ENCODE measurements at places on chromosomes 1 and 21.

DNA sequence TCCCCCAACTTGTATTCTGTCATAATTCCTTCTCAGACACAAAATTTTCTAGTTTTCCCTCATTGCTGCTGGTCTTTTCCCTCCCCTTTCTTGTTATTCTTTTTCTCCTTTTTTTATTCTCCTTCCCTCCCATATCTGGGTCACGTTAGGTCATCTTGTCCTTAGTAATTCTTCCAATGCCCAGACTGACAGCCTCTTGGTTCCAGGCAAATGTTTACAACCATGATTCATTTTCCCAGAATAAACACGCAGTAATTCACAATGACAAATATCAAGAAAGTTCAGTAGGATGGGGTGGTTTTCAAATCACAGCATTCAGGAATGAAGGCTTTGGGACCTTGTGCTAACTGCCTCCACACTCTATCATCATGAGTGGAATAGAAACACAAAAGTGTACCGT, 25.2 kb downstream of the NHLH2 start:
- no peak for DNase-seq

- DNase-seq, result no peak
Measured at GRCh38 chr1:216005916-216006315, 417.3 kb downstream of the USH2A start.

- no peak for DNase-seq
Measured at GRCh38 chr21:29523646-29524045, 224.9 kb downstream of the BACH1 start.

- no peak for DNase-seq
Measured at GRCh38 chr21:34128124-34128523, 54.7 kb downstream of the MRPS6 start.

DNA sequence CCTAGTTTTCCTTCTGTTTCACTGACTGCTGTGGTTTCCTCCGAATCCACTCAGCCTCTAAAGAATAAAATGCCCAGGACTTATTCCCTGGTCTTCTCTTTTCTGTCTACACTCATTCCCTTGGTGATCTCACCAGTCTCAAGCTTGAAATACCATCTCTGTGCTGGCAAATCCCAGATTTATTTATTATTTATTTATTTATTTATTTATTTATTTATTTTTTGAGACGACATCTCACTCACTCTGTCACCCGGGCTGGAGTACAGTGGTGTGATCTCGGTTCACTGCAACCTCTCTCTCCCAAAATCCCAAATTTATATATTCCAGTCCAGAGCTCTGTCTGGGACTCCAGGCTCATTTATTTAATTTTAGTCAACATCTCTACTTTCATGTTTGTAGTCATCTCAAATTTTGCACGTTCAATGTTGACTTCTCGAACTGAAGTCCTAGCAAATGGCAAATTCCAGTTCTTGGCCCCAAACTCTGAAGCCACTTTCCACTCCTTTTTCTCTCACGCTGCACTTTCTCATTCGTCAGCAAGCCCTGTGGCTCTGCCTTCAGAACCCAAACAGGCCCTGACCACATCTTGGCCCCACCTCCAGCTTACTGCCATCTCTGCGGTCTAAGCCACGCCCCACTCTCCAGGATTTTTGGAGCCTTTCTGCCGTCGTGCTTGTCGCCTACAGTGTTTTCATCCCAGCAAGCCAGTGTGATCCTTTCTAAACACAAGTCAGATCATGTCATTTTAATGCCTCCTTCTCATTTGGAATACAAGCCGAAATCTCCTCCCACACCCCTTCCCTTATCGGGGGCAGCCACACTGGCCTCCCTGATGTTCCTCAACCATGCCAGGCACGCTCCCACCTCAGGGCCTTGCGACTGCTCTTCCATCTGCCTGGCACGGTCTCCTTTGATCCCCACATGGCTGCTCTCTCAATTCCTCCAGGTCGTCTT, 14.2 kb upstream of the TENT5B start:
- DNase-seq, result no peak

DNA sequence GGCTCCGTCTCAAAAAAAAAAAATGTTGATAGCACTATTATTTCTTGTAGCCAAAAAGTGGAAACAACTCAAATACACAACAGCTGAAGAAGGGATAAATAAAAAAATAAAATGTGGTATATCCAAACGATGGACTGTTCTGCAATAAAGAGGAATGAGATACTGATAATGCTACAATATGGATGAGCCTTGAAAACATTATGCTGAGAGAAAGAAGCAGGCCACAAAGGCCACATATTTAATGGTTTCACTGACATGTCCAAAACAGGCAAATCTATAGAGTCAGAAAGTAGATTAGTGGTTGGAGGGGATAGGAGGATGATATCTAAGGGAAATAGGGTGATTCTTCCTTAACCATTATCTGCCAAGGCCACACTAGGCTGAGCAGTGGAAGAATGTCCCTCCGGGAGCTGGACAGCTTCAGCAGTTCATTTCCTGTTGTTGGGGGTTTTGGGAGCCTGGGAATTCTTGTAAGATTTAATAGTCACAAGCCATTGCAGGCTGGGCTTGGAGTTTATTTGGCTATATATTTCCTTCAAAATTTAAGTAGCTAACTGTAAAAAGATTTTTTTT, 53.5 kb downstream of the ST3GAL3 start:
- DNase-seq, result no peak

- DNase-seq, result no peak
Measured at GRCh38 chr1:64098846-64099582, 104.4 kb upstream of the UBE2U start.

GRCh38 chr1:112603012-112603411, 15.9 kb downstream of the ST7L start:
- DNase-seq, result no peak

DNA sequence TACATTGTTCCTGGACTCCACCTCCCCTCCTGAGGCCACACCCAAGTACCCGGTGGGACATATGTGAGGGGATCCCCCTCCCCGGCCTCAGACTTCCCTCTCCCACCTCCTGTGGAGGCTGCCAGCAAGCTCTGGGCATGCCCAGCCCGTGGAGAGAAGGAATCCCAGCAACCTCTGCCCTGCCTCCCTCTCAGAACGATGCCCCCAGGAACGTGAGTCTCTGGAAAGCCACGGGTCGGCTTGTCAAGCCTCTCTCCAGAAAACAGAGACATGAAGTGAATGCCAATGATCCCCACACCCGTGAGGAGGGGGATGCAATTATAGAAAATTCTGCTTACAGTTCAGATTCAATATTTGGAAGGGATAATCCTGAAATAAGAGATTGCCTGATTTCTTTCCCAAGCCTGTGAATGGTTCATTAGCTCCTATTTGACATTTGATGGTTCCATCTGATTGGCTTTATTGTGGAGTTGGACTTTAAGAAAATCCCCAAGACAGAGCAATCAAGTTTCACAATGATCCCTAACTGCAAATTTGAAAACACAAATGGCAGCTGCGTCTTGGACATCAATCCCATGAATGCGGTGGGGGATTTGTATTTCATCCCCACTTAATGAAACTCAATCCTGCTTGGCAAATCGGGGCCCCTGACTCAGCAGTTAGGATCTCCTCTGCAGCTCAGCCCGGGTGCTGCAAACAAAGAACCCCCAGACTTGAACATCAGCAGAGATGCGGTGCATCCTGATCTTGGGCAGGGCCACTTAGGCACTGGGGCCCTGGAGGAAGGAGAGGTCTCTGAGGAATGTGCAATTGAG, 9.1 kb upstream of the GUCA2B start:
- DNase-seq, result no peak

DNA sequence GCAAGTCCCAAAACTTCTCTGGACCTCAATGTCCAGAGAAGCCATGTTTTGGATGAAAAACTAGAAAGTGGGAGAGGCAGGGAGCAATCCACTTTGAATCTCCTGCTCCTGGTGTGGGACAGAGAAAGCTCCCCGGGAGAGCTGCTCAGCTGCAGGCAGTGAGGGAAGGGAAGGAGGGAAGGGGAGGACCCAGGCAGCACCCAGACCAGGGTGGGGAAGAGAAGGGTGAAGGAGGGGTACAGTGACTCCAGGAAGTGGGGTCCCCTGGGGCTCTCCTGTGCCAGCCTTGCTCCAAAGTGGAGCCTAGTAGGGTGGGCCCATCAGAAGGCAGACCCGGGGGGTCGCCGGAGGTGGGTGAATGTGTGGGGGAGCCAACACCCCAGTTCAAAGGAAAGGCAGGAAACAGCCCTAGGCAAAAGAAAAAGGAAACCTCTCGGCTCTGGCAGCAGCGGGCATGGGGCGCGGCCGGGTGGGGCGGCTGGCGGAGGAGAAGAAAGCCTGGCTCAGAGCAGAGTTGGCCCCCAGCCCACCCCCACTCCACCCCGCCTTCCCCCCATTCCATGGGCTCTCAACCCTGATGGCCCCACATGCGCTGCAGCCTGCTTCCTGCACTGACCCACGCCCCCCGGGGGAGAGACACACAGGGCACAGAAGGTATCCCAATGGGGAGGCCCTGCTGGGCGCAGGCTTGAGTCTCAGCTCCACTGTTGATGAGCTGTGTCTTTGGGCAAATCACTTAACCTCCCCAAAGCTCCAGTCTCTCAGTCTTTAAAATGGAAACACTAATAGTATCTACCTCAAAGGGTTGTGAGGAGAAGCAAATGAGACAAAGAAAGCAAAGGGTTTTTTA, 5.7 kb downstream of the LGR6 start:
- DNase-seq, result no peak

- no peak for DNase-seq
Measured at GRCh38 chr1:206961668-206962067, 8.6 kb downstream of the FCAMR start.

DNA sequence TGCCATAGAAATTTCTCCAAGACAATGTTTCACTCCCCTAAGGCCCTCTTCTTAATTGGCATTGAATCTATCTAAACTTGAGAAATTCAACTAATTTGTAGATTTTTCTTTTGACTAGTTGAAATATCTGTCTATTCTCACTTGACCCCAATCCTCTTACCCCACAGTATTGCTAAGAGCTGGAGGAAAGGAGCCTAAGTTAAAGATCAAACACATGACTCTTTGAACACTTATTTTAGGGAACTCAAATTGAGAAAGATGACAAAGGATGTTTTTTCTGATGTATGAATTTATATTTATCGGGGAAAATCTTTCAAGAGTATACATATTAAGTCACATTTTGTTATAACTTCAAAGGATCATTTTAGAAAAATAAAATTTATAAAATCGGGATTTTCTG, 3.6 kb downstream of the MR1 start:
- DNase-seq, result no peak

DNA sequence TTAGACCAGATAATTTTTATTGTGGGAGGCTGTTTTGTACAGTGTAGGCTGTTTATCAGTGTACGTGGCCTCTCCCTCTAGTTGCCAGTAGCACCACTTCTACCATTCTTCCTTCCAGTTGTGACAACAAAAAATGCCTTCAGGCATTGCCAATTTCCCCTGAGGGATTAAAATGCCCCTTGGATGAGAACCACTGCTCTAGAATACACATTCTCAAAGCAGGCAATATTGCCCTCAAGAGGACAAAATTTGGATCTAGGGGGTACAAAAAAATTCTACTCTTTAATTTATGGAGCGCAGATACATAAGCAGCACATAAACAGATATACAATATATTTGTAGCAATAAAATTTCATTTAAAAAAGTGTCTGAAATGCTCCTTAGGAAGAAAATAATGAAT, 674.6 kb downstream of the PTPRC start:
- DNase-seq, result no peak

DNA sequence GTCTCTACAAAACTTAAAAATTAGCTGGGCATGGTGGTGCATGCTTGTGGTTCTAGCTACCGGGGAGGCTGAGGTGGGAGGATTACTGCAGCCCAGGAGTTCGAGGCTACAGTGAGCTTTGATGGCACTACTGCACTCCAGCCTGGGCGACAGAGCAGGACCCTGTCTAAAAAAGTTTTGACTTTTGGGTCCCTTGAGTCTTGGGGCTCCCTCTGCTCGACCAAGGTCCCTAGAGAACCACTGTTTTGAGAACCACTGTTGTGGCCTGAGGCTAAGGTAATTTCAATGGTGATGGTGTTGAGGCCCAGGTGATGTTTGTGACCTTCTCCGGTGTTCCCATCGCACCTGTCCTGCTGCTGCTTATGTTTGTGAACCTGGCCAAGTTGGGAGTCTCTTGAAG, 3.1 kb upstream of the CAMTA1 start:
- DNase-seq, result no peak

- DNase-seq, result peak; percentile 29
Measured at GRCh38 chr1:234188454-234188792, 184.8 kb upstream of the COA6 start.

GRCh38 chr21:39781331-39781730, 36.3 kb downstream of the IGSF5 start:
- no peak for DNase-seq

- no peak for DNase-seq
Measured at GRCh38 chr1:172960454-172961208, 90.1 kb downstream of the TNFSF18 start.

DNA sequence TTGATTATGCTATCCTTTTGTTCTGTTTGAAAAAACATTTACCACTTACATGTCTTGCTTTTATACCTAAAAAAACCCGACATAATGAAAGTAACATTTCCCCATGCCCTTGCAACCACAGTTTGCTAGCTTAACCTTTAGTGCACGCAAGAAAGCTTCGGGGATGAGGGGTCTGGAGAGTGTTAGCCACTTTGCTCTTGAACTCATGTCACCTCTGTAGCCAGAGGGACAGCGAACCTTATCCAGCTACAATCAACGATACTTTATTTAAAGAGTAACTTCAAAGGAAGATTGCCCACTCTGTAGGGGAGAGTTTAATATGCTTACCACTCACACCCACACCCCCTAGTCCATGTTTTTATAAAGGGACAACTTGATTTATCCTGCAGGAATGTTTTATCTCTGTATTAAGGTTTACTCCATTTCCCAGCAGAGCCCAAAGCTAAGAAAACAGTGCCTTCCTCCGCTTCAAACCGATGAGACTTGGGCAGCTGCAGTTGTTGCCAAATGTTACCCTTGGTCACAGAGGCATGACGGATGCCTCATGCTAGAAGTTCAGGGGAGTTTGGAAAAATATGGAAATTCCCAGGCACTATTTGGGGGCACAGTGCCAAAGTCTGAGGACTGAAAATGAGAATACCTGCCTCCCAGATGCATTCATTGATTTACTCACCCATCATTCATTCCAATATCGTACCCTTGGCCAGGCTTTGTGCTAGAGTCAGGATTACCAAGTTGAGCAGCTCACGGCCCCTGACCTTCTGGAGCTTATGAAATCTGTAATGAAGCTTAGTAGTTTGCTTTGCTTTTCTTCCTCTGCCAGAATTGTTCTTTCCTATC, 61.4 kb upstream of the VCAM1 start:
- DNase-seq, result no peak

DNA sequence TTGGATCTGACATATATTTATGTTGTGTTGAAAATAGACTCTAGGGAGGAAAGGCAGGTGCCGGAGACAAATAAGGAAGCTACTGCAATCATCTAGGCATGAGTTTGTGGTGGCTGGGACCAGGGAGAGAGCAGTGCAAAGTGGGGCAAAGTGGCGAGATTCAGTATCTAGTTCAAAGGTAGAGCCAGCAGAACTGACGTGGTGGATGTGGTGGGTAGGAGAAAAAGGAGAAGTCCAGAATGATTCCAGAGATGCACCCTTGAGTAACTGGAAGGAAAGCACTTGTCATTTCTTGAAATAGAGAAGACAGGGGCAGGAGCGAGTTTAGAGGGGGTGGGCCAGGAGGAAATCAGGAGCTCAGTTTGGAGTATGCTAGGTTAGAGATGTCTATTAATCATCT, 275.2 kb downstream of the KAZN start:
- no peak for DNase-seq

Data from activated naive CD4-positive, alpha-beta T cell treated with anti-CD3 and anti-CD28 coated beads, Interleukin-2, amount 50 U/mL, for 72 hours (primary cell).